ENCODE measurements at places on chromosomes 1 and 21. TPM values are rescaled to one million over a fixed set of nuclear protein-coding genes. Genes with fewer than 3 reads are reported as not detected.

WNT3A gene
- not detected for total RNA-seq

HOOK1 gene
- 55.4 TPM for total RNA-seq

SFN gene
- total RNA-seq, result 44.7 TPM

RGS18 gene
- total RNA-seq, result 6.2 TPM

GBP6 gene
- not detected for total RNA-seq

KHDC4 gene
- total RNA-seq, result 57.4 TPM

PAPPA2 gene
- 93.5 TPM for total RNA-seq

ALDH9A1 gene
- total RNA-seq, result 70.7 TPM

TMEM35B gene
- 44.2 TPM for total RNA-seq

KRTAP20-2 gene
- not detected for total RNA-seq

CCDC185 gene
- 0.13 TPM for total RNA-seq

LRRC7 gene
- 0.19 TPM for total RNA-seq

VHLL gene
- not detected for total RNA-seq

FAM3B gene
- 19.4 TPM for total RNA-seq

S100A6 gene
- 1,542 TPM for total RNA-seq

TAS1R1 gene
- not detected for total RNA-seq

LCE1B gene
- total RNA-seq, result not detected

PERM1 gene
- total RNA-seq, result 0.25 TPM

ACKR1 gene
- total RNA-seq, result 142 TPM

ABCA4 gene
- total RNA-seq, result 1.5 TPM

FCRLA gene
- total RNA-seq, result 1.7 TPM

NUDT17 gene
- total RNA-seq, result 3.8 TPM

MSTO1 gene
- 54.0 TPM for total RNA-seq

MTARC1 gene
- 11.0 TPM for total RNA-seq

RAB25 gene
- 51.4 TPM for total RNA-seq

IRF6 gene
- 37.1 TPM for total RNA-seq

SYTL1 gene
- 19.3 TPM for total RNA-seq

Measured in kidney (tissue), 22 donors.